ENCODE measurements at places on chromosomes 16 and 17.

DNA sequence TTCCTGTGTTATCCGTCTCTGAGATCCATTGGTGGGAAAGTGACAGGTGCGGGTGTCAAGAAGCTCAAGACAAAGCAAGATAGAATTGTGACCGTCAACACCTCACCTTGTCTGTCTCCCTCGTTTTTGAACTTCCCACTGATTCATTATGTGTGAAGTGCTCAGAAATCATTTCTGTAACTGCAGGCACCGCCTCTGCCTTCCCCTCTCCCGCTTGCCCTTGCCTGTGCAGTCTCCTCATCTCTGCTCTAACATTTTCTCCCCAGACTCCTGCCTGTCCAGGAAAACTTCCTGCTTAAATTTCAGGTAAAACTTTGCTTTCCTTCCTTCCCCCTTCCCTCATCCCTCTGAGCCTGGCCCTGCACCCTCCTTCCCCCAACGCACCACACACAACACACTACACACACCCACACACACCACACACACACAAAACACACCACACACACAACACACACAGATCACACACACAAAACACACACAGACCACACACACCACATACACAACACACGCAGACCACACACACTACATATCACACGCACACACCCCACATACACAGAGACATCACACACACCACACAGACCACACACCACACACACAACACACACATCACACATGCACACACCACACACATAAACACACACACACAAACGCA lies 25.7 kb downstream of the CALB2 start:
- DNase-seq: no peak

GRCh38 chr17:19320876-19321275 lies 41.6 kb downstream of the B9D1 start:
- no peak for DNase-seq

GRCh38 chr17:50283714-50284113 lies 9.4 kb downstream of the TMEM92 start:
- no peak for DNase-seq

DNA sequence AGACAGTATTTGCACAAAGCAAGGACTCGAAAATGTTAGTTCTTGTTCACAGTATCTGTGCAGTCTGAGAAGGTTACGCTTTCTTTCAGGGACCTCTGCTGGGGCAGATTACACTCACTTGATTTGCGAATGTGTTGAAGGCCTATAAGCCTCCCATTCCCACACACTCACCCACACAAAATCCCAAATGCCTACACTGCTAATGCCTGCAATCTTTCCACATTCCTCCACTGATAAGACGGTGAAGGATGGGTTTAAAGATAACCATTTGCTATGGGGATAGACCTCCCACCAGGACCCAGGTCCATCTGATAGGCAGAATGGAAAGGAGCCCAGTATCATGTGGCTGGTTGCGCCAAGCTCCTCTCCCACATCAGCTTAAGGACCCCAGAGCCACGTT lies 394.9 kb upstream of the SALL1 start:
- no peak for DNase-seq

DNA sequence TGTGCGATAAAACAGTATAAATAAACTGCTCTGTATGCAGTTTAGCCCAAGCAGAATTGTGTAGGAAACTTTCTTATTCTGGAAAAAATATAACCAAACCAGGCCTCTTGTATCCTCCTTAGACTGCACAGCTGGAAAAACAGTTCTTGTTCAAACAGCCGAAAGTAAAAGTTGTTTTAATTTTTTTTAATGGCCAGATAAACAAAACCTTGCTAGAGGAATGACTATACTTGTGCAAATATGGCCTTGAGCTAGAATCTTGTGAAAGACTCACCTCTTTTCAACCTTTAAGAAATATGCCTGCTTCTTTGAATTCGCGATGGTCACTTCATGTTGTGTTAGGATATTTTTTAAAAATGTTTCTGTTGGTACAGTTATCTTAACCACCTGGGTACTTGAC lies 114.5 kb upstream of the MAF start:
- DNase-seq: no peak

- no peak for DNase-seq
Measured at GRCh38 chr16:51155820-51156806, 5.0 kb upstream of the SALL1 start.

- no peak for DNase-seq
Measured at GRCh38 chr16:72901000-72901627, 146.8 kb downstream of the ZFHX3 start.

GRCh38 chr16:88732172-88732960 lies 26.1 kb downstream of the CTU2 start:
- DNase-seq: no peak

DNA sequence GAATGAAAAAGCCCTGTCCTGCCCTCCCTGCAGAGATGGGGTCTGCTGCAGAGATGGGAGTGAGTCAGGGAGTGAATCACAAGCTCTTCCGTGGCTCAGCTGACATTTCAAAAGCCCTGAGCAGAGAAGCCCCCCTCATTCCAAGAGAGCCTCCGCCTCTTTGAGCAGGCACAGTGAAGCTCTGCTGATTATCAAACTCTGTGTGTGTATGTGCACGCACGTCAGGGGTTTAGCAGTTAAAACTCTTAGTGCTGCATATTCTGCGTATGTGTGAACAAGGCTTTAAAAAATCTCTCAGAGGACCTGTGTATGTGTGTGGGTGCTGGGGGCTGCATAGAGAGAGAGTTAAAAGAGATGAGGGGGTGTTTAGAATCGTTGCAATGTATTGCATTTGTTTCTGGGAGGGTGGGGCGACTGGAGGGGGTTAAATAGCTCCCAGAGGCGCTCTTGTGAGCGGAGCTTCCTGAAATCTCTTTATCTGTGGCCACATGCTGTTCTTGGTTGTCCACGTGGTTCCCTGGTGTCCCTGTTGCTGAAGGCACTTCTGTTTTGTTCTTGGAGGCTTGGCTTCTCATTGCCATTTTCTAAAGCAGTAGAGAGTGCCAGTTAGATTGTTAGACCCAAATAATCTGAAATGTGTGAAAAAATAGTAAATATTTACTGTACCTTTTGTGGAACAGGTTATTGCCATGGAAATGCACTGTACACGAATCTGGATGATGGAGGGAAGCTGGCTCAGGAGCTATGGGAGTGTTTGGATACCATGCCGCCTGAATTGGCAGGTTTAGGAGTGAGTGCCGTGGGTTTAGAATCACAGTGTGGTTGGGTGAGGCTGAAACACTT lies 116.6 kb downstream of the PRKCB start:
- peak; percentile 97 for DNase-seq

GRCh38 chr17:65052585-65052984 lies 4.0 kb downstream of the GNA13 start:
- no peak for DNase-seq

DNA sequence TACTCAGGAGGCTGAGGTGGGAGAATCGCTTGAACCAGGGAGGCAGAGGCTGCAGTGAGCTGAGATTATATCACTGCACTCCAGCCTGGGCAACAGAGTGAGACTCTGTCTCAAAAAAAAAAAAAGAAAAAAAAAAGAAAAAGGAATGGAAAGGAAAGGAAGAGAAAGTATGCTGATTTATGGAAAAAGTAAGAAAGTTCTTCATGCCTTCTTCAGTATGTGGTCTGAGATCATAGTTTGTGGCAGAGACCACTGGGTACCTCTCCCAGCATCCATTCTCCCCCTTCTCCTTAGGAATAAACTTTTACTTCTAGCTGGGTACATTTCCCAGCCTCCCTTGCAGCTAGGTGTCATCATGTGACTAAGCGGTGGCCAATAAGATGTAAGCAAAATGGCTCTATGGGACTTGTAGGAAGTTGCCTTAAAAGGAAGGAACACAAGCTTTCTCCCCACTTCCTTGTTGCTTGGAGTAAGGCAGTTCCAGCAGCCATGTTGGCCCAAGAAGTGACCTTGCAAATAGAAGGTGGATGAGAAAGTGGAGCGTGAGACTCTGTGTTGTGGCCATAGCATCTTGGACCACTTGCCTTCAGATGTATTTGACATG lies 26.1 kb upstream of the XPO6 start:
- DNase-seq: peak; percentile 44

DNA sequence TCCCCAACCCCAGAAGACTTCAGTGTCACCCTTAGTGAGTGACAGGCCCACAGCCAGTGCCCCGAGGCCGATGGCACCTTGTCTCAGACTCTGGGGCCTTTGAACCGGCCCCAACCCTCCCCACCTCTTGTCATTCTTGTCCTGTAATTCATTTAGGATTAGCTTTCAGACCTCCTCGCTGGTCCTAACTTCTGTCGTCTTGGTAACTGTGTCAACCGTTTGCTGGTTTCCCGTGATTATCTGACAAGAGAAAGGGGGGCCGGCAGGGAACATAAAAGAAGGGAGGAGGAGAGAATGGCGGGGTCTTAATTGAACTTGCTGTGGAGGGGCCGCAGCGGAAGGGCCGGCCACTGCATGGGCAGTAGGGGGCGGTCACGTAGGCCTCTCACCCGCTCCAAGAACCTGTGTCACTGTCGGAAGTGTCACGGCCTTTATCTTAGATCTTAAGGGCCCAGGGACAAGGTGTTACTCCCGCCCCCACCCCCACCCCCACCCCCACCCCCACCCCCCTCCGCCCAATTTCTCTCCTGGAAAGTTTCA lies 46.5 kb upstream of the GSE1 start:
- peak; percentile 89 for DNase-seq

- no peak for DNase-seq
Measured at GRCh38 chr17:68020409-68020756, 15.2 kb upstream of the KPNA2 start.

DNA sequence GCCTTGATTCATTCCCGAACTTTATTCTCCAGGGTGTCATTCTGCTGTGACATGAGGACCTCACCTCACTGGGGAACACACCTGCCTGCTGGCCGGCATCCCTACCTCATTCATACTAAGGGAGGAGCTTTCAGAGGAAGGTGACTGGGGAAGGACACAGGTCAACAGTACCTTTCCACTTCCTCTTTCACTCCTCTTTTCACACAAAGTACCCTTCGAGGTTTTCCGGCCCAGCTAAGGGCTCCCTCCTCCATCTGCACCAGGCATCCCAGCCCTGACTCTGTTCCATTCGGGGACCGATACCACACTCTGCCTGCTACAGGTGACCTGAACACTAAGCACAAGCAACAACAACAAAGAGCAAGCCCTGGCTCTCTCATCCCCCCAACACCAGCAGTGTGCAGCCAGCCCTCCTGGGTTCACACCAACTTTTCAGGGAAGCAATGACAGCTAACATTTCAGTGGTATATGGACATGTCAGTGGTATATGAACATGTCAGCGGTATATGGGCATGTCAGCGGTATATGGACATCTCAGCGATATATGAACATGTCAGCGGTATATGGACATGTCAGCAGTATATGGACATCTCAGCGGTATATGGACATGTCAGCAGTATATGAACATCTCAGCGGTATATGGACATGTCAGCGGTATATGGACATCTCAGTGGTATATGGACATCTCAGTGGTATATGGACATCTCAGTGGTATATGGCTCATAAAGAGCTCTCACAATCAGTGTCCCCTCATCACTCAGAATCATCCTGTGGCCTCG lies 16.0 kb downstream of the TRIM25 start:
- DNase-seq: no peak

DNA sequence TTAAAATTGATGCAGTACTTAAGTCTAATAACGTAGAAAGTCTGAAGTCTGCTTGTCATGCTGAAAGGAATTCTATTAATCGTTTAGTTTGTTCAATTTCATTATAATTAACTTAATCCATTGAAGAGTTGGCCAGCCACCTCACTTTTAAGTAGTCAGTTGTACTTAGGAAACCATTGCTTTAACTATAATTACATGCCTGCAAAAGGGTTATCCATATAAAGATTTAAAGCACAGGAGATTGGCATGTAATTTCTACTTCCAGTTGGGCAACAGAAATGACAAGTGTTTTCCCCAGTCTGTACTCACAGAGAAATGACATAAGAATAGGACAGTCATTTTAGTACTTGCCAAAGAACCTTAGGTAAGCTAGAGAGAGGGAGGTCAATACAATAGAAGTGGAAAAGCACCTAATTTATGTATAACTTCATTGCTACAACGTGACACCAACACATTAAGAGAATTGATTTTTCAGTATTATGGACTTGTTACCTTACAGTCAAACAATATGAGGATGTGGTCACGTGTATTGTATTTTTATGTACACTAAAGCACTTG lies 3.7 kb upstream of the USP32 start:
- DNase-seq: no peak

GRCh38 chr17:9386401-9386800 lies 189.2 kb downstream of the STX8 start:
- no peak for DNase-seq

- DNase-seq: no peak
Measured at GRCh38 chr16:85522842-85523601, 90.1 kb upstream of the GSE1 start.

DNA sequence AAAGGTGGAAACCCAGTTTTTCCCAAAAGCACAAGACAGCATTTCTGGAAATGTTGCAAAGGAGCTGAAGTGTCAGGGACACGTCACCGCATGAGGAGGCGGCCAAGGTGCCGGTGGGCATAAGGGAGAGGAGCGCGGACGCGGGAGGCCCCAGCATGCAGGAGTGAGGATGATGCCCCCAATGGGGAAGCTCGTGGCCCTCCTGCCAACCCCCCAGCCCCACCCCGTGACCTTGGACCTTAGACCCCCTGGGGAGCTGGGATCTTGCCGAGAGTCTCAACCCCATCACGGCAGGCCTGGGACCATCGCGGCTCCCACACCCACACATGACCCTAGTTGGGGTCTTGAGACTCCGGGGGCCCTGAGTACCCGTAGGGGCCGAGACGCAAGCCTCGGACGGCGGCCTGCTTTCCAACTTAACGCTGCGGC lies 119.4 kb upstream of the METRNL start:
- DNase-seq: no peak

DNA sequence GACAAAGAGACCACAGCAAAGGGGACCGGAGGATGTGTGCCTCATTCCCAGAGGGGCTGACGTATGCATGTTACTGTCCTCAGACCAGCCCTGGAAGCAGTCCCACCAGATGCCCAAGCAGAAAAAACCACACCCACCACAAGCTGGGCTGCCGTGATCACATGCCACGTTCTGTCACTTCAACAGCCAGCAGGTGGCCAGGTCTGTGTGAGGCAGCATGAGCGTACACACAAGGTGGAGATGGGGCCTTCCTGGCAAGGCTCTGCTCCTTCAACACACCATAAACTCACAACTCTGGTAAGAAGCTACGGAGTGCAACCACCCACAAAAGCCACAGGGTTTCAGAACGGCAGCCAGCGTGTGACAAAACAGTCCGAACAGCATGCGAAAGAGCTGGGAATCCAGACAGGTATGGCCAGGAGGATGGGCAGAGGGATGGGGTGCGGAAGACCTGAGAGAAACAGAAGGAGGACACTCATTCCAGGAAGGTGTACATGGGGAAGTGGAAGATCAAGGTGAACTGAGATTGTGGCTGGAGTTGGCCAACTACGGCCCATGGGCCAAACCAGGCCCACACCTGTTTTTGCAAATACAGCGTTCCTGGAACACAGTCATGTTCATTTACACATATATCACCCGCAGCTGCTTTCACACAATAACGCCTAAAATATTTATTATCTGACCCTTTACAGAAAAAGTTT lies 27.9 kb downstream of the MBTPS1 start:
- DNase-seq: peak; percentile 3
